ENCODE measurements at places on chromosomes 6 and 20.
A peak's percentile ranks its signal among the peaks of the same experiment; 100 is the strongest.

- DNase-seq = no peak
Measured at GRCh38 chr20:41178904-41179432, 41.6 kb downstream of the PLCG1 start.

DNA sequence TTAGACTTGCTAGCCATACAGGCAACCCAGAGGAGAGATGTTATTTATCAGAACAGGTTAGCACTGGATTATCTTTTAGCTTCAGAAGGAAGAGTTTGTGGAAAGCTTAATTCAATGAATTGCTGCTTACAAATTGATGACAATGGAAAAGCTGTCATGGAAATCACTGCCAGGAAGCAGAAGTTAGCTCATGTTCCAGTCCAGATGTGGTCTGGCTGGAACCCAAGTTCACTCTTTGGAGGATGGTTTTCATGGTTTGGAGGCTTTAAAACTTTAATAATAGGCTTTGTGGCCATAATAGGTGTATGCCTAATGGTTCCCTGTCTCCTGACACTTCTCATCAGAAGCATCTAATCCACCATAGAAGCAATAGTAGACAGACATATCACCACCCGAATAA, 699.0 kb downstream of the PHF3 start:
- DNase-seq = no peak

- DNase-seq = no peak
Measured at GRCh38 chr20:10856237-10857015, 182.6 kb upstream of the JAG1 start.

DNA sequence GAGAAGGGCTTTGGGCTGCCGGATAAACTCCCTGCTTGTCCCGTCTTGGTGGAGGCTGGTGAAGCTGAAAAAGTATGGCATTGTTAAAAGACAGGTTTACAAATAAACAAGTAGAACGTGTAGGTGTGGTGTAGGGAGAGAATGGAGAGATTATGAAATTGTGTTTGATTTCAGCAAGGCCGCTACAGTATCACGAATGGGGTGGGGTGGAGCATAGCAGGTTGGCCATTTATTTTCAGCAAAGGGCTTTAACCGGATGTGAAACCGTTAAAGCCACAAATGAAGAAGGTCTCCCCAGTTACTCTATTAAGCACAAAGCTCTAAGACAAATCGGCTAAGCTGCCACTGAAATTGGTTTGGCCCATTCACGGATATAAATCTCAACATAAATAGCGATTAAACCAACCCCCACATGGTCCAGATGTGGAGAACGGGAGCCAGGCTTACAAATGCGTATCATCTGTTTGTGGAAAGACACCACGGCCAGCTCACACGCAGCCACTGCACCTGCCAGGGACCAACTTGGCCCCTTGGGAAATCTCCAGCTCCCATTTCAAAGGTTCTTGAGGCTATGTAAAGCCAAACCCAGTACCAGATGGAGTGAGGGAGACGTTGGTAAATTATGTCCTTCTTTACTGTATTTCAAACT, 94.0 kb downstream of the ZMYND8 start:
- no peak for DNase-seq

DNA sequence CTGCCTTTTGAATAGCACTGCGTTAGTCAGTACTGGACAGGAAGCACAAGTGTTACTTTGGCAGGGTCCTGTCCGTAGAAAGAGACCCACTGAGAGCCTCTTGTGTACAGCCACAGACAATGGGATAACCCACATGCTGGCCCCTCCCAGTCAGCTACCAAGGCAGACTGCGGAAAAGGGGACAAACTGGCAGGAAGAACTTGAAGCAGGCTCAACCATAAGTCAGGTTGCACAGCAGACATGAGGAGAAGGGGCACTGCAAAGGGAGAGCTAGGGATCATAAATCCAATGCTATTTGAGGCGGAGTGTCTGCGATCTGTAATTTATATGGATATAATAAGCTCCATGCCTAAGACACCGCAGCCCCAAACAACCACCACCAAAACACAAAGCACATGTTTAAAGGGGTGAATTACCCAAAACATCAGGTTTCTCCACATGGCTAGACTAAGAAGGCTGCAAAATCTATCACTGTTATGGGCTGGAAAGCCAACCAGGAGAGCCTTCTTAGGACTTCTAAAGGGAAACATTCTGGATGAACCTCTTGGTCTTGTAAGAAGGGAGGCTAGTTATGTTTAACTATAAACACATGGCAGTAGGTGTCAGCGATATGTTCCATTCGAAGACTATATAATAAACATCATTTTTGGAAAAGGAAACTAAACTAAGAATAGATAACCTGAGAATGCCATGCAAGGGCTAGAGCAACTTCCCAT, 141.7 kb downstream of the BACH2 start:
- no peak for DNase-seq

DNA sequence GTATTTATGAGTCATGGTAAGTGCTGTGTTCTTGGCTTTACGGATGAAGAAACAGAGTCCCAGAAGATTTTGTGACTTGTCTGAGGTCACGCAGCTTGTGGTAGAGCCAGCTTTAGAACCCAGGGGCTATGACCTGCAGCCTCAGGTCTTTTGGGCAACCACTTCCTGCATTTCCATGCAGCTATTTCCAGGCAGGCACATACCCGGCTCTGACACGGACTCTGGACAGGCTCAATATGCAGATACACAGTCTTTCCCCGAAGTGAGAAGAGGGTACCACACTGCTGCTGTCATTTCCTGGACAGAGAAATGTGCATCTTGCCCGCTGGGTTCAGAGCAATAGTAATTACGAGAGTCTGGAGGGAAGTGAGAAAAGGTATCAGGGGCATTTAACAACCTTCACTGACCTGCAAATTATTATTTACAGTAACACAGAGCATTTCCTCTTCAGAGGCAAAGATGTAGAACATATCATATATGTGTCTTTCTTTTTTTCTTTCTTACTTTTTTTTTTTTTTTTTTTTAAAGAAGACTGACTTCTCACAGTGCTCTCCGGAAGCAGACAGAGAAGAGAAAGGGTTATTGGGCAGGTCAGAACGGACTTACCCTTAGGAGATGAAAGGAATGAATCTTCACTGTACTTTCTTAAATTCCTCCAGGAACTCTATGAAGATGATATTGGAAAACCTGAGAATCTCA, 185.1 kb downstream of the CLIC5 start:
- DNase-seq = peak; percentile 87

DNA sequence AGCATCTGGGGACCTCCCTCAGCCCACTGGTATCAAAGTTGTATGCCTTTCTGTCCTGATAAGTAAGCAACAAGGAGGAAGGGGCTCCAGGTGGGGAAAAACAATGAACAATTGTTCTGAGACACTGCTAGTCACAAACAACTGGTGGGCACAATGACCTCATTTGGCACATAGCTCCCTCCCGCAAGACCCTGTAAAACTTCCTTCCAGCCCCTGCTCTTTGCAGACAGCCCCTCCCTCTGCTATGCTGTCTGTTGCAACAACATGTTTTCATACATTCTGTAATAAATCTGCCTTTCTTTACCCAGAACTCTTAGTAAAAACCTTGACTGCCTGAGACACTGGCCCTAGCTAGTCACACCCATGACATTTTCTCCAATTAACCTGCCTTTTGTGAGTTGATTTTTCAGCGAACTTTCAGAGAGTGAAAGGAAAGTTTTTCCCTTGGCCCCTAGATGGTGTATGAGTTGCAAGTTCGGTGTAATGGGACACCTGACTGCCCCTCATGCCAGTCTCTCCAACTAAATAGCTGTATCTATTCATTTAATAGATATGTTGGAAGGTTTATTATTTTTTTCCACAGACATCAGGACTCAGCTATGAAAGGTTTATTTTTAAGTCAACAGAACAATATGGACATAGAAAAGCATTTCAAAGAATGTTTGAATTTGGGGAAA, 142.3 kb upstream of the SLC22A16 start:
- DNase-seq = peak; percentile 7

DNA sequence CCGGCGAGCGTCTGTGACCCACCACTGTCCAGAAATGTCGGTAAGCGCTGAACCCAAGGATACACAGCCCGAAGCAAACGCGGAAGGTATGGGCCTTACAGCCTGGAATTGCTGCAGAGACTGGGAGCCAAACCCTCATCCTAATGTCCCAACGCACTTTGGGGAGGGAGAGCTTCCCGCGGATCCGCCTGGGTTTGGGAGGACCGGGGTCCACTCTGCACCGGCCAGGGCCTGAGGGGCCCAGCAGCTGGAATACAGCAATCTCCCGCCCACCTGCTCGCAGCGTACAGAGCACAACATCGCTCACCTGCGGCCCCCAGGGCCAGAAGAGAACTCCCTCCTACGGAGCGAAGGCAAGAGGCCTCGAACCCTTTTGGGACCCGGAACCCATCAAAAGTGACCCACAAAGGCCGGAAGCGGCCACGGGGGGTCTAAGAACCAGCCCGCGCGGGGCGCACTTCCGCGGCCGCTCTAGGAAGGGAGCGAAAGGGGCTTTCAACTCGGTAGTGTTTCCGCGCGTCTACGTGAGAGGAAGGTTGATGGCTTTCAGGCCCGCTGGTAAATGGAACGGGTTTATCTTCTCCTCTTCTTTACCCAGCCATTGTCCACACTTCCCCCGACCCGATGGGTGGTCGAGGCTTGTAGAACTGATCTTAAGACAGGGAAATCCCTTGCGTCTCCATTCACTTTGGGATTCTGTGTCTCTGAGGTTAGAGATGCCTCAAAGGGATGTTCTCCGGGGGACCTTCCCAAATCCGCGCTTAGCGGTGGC, at the start of gene ZSCAN12:
ZSCAN12 (minus strand) TSS at position 398 of the 772 bp plus-strand sequence. CDS start 1,342 bp downstream, outside the sequence.
- DNase-seq = peak; percentile 89

- DNase-seq = peak; percentile 5
Measured at GRCh38 chr6:89217299-89217910, at the start of gene GABRR1. Gene GABRR1 (minus strand): TSS chr6:89217358. CDS start chr6:89217322, 36 bp downstream.

GRCh38 chr6:10633216-10633615, 61.2 kb downstream of the C6orf52 start:
- peak; percentile 86 for DNase-seq

DNA sequence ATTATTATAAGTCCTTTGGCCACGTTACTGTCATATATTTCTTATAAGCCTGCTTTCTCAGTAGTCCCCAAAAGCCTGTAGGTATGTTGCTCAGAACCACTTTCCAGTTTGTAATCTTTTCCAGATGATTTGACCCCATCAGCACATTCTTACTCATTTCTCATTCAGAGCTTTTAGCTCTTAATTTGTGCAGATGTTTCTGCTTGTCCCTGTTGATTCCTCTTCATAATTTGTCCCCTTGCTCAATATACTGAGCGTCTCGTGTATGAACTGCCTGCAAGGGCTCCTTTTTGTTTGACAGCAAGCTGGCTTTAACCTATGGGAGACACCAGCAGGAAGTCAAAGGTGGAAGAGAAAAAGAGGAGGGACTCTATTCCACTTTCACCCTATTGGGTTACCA, 733.8 kb upstream of the GJE1 start:
- peak; percentile 15 for DNase-seq

- no peak for DNase-seq
Measured at GRCh38 chr6:70222439-70222749, 80.5 kb downstream of the COL9A1 start.

DNA sequence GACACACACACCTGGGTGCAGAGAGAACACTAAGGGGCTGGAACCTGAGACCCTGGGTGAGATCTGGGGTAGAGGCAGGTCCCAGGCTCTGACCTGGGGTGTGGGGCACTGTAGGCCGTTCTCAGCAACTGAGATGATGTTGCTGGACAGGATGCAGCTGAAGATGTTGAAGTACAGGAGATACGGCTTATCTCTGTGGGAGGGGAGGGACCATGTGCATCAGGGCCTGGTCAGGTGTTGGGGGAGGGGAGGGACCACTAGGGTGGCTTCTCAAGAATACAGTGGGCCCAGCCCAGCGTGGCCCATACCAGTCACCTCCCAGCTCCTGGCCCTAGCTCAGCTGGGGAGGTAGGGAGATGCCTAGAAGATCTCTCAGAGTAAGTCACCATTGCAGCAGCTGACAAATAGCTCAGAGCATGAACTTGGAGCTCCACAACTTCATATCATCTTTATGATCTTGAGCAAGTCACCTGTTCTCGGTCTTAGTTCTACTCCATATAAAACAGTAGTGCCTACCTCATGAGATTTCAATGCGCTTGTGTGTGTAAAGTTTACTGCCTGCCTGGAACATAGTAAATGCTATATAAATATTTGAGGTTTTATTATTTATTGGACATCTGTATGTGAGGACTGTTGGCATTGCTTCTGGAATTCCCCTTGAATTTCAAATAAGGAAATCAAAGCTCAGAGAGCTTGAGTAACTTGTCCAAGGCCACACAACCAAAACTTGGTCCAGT, 3.8 kb downstream of the SLC44A4 start:
- DNase-seq = no peak

- DNase-seq = no peak
Measured at GRCh38 chr6:89596056-89596455, 42.5 kb downstream of the LYRM2 start.

- DNase-seq = peak; percentile 42
Measured at GRCh38 chr20:61219021-61219431, 33.0 kb upstream of the CDH4 start.

DNA sequence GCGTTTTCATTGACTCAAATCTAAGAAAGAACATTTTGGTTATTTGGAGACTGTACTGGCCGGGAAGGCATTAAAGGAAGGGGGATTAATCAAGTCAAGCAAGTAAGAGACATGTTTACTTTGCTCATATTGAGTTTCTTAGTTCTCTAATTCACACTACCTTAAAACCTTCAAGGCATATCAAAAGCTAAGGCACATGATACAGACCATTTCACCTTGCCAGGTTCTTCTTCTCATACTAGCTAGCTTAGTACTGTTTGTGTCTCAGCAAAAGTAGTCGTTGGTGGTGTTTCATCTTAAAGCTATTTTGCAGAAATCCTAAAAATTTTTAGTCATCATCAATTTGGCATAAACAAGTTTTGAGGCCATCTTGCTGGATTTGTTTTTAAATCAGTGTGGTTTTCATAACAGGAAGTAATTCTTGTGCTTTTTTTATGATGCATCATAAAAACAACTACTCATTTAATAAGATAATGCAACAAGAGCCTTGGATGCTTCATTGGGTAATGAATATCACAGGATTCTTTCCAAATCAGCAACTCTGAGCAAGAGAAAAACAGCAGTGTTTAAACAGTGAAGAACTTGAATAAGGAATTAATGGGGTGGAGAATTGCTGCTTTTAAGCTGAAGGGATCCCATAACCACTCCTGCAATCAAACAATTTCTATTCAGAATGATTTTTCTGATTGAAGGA, 425.3 kb downstream of the EPM2A start:
- DNase-seq = no peak

- DNase-seq = no peak
Measured at GRCh38 chr6:139639507-139639906, 265.1 kb upstream of the CITED2 start.

DNA sequence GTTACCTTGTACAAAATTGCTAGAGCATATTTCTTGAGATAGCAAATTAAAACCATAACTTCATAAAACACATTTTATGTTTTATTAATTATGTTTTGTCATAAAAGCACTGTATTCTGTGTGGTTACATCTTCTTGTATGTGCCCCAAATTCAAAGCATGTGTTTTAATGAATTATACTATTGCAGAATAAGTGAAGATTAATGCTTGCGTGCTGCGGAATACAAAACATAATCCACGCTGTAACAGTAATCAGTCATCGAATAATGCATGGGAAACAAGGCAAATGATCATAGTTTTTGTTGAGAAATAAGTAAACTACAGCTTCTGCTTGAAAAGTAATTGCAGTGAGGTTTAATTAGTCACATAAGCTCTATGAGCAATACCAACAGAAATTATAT, 459.2 kb upstream of the SOX4 start:
- no peak for DNase-seq

Measured in RPMI7951 (cell line).